Activated CD8-positive, alpha-beta memory T cell treated with anti-CD3 and anti-CD28 coated beads for 1 hour (primary cell): ENCODE measurements at places on chromosomes 3 and 15.

DNA sequence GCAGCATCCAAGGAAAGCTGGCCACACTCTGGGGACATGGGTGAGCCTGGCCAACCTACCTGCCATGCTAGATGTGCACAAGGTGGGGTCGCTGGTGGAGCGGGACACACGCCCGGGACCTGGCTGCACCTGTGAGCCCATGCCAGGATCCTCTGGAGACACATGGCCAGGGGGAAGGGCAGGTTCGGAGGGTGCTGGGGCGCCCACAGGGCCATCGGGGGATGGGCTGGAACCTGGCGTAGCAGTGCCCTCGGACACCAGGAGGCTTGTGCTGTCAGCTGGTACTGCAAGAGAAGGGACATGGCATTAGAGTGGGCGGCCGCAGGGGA is 143.4 kb downstream of the NSMCE3 start:
- no peak for DNase-seq

DNA sequence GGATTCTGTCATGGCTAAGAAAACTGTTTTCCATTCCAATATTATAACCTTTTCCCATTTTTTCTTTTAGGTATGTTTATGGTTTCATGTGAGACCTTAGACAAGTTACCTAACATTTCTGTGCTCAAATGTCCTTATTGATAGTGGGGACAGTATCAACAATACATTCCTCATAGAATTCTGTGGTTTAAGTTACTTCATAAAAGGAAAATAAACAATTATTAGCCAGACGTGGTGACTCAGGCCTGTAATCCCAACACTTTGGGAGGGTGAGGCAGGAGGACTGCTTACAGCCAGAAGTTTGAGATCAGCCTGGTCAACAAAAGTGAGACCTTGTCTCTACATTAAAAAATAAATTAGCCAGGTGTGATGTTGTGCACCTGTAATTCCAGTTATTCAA is 436.8 kb upstream of the CNTN4 start:
- no peak for DNase-seq

- DNase-seq = no peak
Observed at GRCh38 chr15:63134245-63134985, 12.8 kb downstream of the LACTB start.

DNA sequence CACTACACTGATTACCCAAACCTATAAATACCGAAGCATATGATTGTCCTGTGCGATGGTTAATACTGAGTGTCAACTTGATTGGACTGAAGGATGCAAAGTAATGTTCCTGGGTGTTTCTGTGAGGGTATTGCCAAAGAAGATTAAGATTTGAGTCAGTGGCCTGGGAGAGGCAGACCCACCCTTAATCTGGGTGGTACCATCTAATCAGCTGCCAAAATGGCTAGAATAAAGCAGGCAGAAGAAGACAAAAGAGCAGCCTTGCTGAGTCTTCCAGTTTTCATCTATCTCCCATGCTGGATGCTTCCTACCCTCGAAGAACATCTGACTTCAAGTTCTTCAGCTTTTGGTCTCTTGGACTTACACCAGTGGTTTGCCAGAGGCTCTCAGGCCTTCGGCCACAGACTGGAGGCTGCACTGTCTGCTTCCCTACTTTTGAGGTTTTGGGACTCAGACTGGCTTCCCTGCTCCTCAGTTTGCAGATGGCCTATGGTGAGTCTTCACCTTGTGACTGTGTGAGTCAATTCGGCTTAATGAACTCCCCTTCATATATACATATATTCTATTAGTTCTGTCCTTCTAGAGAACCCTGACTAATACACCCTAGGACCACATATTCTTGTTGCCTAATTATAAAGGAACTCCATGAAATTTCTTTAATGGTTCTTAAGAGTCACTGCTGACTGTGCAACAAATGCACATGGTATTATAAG is 31.7 kb downstream of the CSNK1G1 start:
- DNase-seq = no peak

- no peak for DNase-seq
Observed at GRCh38 chr15:55407498-55408011, 604 bp downstream of the CCPG1 start.

GRCh38 chr15:42231088-42231487 is 23.0 kb upstream of the VPS39 start:
- no peak for DNase-seq

- no peak for DNase-seq
Observed at GRCh38 chr15:100771746-100772145, 107.9 kb upstream of the ALDH1A3 start.

GRCh38 chr3:123552095-123552714 is 32.6 kb downstream of the HACD2 start:
- DNase-seq = no peak

DNA sequence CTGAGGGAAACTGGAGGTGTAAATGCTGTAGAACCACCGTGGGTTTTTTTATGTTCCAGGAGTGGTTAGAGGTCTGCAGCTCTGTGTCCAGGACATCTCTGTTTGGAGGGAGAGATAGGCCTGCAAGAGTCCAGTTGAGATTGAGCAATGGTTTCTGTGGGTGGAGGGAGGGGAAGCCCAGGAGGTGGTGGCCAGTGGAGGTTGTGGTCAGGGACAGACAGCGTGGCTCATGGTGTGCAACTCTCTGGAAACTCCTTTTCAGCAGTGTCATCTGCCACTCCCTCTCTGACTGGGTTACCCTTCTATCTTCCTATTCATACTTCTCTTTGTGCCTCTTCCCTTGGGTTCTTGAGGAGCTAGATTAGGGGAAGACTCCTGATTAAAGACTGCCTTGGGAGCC is 9.6 kb downstream of the XCR1 start:
- no peak for DNase-seq

- DNase-seq = no peak
Observed at GRCh38 chr3:160010578-160010977, 21.9 kb downstream of the IL12A start.

GRCh38 chr3:40108643-40109042 is 200.9 kb upstream of the EIF1B start:
- no peak for DNase-seq

GRCh38 chr3:185297867-185298266 is 44.0 kb upstream of the EHHADH start:
- no peak for DNase-seq

DNA sequence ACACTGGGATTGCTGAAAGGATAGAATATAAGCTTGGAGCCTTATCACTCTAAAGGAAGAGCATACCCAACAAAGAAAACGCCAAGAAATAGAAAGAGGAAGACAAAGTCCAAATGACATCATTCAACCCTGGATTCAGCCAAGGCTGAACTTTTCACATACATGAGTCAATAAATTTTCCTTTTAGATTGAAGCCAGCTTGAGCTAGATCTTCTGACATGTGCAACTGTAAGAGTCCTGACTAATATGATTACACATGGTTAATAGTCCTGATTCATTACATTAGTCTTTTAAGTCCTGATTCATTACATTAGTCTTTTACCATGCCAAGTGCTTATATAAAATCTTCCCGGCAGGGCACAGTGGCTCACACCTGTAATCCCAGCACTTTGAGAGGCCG is 13.6 kb upstream of the DENND6A start:
- DNase-seq = no peak

DNA sequence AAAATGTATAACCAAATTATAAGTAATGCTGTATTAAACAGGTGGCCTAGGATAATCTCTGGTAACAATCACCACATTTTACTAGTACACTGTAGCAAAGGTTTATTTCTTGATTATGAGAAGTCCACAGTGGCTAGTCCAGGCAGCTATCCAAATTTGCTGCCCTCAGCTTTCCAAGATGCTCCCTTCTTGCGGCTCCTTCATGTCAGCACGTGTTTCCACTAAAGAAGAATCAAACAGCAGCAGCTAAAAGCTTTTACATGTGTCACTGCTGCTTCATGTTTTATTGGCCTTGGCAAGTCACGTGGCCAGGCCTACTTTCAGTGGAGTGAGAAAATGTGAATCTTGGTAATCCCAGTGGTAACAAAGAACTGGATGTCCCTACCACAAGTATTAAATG is 5.6 kb upstream of the RBMS3 start:
- DNase-seq = no peak

DNA sequence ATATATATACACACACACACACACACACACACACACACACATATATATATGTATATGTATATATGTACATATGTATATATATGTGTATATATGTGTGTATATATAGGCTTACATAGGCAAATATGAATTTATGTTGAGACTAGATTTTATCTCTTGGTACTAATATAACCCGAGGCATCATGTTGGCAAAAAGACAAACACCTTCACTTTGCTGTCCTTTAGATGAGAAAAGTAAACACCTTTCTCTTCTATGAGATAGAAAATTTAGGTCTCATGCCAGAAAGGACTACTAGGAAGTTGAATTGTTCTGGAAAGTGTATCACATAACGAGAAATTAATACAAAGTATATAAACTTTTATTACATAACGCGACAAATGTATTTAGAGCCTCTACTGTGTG is 19.6 kb upstream of the LEO1 start:
- no peak for DNase-seq

- no peak for DNase-seq
Observed at GRCh38 chr3:29577250-29577649, 296.4 kb downstream of the RBMS3 start.

DNA sequence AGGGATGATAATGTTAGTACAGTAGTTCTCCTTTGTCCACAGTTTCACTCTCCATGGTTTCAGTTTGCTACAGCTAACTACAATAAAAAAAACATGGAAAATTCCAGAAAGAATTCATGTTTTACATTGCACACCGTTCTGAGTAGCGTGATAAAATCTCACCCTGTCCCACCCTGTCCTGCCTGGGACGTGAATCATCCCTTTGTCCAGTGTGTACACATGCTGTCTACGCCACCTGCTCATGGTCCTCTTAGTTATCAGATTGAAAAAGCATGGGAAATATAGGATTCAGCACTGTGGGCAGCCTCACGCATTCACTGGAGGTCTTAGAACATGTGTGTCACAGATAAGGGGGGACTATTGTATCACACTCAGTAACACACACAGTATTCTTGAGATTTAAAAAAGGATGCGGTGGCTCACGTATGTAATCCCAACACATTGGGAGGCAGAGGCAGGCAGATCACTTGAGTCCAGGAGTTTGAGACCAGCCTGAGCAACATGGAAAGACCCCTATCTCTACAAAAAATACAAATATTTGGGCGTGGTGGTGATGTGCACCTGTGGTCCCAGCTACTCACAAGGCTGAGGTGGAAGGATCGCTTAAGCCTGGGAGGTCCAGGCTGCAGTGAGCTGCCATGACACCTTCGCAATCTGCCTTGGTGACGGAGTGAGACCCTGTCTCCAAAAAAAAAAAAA is 8.7 kb upstream of the FLNB start:
- DNase-seq = no peak

DNA sequence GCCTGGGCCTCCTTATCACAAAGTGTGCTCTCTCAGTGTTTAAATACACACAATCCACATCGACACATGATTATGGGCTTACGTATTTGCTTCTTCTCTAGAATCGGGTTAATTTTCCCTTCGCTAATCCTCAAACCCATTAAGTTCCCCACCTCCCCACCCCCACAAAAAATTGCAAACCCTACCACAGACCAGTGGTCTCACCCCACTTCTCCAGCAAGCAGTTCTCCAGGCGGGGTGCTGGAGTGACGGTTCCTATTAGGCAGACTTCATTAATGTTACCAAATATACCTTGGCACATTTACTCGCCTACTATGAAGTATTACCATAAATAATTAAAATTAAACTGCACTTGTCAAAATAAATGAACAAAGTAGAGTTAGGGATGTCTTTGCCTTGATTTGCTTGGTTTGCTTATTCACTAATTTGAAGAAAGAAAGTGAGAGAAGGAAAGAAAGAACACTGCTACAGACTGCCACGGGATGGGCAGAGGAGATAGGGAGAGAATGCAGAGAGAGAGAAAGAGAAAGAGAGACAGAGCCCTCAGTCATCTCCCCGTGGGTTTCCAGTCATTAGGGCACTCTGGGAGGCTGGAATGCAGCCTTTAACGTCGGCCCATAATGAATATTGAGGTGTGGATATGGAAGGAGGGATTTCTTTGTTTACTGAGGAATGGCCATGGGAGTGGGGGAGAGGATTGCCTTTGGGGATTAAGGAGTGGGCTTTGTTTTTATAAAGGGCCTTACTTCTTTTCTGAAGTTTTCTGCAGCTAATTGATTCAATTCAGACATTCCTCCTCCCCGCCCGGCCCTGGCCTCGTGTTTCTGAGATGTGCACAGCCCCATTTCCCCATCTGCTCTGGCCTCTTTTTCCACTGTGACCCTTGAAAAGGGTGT is 39.7 kb upstream of the POLG start:
- DNase-seq = no peak
